ENCODE measurements at places on chromosomes 3 and 15.
A peak's percentile ranks its signal among the peaks of the same experiment; 100 is the strongest.

DNA sequence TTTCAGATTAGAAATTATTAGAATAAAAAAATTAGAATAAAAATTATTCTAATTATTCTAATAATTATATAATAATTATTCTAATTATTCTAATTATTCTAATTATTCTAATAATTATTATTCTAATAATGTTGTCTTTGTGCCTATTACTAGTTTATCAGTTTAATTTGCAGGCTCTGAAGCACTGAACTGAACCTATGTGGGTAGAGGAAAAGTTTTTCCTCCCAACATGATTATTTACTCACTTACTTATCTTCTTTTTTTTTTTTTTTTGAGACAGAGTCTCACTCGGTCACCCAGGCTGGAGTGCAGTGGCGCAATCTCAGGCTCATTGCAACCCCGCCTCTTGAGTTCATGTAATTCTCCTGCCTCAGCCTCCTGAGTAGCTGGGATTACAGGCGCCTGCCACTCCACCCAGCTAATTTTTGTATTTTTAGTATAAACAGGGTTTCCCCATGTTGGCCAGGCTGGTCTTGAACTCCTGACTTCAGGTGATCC is 39.7 kb upstream of the C15orf39 start:
- ATAC-seq: no peak

- no peak for ATAC-seq
Observed at GRCh38 chr3:33054100-33055092, 42.5 kb downstream of the GLB1 start.

DNA sequence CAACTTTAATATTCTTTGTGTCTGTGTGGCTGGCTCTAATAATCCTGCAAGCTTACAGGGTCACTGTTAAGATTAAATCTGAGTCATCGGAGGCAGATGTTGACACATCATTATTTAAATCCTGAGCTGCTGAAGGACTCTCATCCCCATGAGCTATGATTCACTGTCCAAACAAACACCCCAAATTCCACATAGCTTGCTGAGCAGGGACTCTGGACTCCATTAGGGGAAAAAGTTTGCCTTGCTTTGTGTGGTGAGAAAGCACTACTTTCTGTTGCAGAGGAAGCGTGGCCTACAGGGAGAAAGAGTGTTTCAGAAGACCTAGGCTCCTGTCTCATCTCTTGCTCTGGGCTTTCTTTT is 213.7 kb downstream of the PDCD6IP start:
- peak; percentile 62 for ATAC-seq

- ATAC-seq: no peak
Observed at GRCh38 chr3:102141096-102141927, 292.0 kb downstream of the NFKBIZ start.

DNA sequence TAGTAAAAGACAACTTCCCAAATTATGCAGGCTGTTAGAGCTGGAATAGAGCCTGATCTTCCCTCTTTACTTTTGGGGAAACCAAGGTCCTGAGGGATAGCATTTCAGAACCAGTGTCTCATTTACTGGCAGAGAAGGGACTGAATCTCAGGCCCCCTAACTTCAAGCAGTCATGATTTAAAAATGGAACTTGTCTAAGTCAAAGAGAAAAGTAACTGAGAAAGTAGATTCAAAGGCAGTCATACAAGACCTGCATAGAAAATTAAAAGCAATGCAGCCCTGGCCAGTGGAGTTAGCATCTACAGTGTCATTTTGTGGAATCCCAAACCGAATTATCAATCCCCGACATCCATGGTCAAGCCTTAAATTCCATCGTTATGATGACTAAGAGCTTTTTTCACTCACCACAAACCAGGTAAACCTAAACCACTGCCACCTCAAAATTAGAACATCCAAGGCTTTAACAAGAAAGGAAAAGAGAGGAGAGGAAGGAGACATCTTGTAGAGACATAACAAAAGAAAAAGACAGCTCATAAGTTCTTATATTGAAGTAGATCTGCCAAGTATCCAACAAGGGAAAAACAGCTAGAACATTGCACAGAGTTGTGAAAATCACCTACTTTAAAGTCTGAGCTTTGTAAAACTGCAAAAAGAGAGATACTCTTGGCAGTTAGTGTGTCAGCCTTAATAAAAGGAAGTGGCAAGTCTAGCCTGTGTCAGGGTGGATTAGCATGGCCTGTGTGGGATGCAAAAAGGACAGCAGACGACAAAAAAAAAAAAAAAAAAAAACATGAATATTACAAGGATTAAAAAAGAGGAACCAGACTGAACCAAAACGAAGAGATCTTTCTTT is 54.1 kb upstream of the CCR2 start:
- no peak for ATAC-seq
